ENCODE measurements at places on chromosomes 16 and 17. TPM values are rescaled to one million over a fixed set of nuclear protein-coding genes. Genes with fewer than 3 reads are reported as not detected.

GRCh38 chr16:2981177-2981898, 1.1 kb upstream of the PKMYT1 start:
- DNase-seq: no peak

Gene KRT31
- total RNA-seq: not detected

DNA sequence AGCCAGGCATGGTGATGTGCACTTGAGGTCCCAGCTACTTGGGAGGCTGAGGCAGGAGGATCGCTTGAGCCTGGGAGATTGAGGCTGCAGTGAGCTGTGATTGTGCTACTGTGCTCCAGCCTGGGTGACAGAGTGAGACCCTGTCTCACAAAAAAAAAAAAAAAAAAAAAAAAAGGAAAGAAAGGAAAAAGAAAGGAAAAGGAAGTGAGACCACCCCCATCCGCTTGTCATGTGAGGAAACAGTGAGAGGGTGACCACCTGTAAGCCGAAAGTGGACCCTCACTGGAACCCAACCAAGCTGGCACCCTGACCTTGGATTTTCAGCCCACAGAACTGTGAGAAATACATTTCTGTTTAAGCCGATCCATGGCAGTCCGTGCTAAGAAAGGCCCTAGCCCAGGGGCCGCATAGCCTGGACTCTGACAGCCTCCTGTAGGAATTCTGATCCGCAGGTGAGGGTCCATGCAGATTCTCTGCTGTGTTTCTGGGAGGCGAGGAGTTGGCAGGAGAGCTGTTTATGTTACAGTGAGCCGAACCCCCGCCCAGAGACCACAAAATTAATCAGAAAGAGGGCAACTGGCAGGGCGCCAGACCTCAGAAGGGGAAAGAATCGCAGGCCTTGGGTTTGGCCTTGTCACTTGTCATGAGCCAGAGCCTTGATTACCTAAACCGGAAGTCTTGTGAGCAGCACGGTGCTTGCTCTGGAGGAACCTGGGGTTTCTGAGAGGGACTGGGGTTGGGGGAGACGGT, 945 bp downstream of the SGSH start:
- DNase-seq: peak; percentile 81

Gene TBC1D3B
- total RNA-seq: 13.8 TPM

GRCh38 chr17:7889166-7889955, 772 bp downstream of the CHD3 start:
- peak; percentile 83 for DNase-seq

- no peak for DNase-seq
Measured at GRCh38 chr16:56295059-56295665, 103.9 kb downstream of the GNAO1 start.

Gene SOCS3
- 21.7 TPM for total RNA-seq

DNA sequence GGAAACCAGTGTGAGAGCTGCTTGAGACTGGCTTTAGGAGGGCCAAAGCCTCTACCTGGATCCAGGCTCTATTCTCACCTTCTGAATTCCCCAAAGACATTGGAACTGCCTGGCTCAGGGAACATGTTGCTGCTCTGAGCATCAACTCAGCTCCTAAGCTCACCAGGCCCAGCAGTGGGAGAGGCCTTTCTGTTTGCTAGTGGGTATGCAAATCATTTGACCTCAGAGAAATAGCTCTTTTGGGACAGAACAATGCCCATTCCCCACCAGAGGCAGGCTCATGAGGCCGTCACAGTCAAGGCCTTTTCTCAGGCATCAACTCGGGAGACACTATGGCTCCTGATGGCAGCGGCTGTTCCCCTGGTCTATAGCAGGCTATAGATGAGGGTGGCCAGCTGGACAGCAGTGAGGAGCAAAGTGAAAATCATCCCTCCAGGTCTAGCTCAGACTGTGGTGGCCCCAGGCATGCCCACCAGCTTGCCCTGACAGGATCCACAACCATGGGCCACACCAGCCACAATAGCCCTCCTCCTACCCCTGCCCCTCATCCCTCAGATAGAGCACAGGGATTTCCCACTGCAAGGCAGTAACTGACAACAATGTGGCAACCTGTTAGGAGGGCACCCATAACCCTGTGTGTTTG, 30.4 kb upstream of the GFOD2 start:
- no peak for DNase-seq

Gene TBCD
- total RNA-seq: 115 TPM

GRCh38 chr17:40944531-40944930, 7.1 kb upstream of the KRT23 start:
- DNase-seq: no peak

Measured in PC-9 (cell line).